ENCODE measurements at places on chromosomes 6 and 20. TPM values are rescaled to one million over a fixed set of nuclear protein-coding genes. Genes with fewer than 3 reads are reported as not detected.

DNA sequence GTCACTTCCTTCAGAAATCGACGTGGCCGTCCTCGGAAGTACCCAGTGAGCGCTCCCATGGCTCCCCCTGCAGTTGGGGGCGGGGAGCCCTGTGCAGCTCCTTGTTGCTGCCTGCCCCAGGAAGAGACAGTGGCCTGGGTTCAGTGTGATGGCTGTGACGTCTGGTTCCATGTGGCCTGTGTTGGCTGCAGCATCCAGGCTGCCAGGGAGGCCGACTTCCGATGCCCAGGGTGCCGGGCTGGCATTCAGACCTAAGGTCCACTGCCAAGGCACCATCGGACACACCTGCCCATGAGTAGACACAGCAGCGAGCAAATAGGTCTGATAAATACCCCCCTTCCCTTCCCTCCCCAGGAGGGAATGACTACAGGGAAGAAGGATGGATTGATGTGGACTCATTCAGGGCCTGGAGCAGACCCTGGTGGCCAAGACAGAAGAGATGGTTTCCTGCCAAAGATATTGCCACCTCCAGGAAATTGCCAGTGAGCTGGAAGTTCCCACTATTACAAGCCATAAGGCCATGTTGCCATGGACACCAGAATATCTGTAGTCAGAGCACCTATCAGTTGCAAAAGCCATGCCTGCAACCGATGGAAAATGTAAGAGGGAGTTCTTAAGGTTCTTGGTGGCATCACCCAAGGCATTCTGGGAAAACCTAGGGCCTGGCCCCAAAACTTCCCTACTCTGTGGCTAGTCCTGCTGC lies 4.2 kb downstream of the TCF19 start:
- DNase-seq: no peak

GRCh38 chr6:40774932-40775331 lies 187.8 kb upstream of the LRFN2 start:
- DNase-seq: no peak

COX7A2 gene
- total RNA-seq: 224 TPM

JPH2 gene
- total RNA-seq: 145 TPM

GRCh38 chr20:43458422-43458924 lies 777 bp downstream of the SRSF6 start:
- DNase-seq: no peak

GRCh38 chr20:45039475-45039820 lies 61.5 kb downstream of the KCNS1 start:
- DNase-seq: no peak

GRCh38 chr20:34403908-34404307 lies 40.8 kb downstream of the ITCH start:
- no peak for DNase-seq

DNA sequence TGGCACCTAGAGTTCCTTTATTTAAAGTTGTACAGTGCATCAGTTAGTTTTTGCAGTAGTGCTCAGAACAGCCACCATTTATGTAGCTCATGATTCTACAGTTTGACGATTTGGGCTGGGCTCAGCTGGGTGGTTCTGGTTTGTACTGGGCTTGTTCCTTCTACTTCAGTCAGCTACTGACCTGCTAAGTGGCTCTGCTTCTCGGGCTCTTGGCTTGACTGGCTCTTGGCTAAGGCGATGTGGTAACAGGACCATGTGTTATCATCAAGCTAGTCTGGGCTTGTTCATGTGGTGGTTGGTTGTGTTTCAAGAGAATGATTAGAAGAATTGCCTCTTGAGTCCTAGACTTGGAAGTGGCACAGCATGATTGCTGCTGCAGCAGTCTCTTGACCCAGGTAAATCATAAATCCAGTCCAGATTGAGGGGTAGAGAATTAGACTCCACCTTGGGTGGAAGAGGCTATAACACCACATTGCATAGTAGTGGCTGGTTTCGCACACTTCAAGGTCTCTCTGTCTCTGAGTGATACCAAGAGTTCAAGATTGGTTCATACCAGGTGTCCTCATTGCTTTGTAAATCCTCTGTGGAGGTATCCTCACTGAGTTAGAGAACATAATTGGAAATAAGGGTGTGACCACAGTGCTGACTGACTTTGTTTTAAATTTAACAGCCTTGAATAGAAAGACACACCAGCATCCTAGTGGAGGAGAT lies 253.0 kb downstream of the ARID1B start:
- DNase-seq: no peak

GRCh38 chr6:4819706-4820283 lies 43.6 kb downstream of the CDYL start:
- DNase-seq: no peak

GTSF1L gene
- not detected for total RNA-seq

DNA sequence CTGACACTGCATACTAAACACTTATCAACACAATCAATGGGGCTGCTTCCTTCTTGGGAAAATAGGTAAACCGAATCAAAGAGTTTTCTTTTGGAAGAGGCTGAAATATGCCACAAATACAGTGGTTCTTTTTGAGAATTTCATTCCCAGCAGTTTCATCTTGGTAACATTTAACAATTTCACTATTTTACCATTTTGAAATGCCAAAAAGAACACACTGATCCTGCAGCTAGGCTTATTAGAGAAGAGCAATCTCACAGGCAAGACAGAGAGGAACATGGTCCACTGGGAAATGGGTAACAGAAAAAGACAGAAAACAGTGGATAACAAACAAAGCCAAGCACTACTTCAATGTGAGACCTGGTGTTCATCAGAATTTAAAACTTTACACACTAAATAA lies 2.5 kb downstream of the CNR1 start:
- DNase-seq: no peak

DNA sequence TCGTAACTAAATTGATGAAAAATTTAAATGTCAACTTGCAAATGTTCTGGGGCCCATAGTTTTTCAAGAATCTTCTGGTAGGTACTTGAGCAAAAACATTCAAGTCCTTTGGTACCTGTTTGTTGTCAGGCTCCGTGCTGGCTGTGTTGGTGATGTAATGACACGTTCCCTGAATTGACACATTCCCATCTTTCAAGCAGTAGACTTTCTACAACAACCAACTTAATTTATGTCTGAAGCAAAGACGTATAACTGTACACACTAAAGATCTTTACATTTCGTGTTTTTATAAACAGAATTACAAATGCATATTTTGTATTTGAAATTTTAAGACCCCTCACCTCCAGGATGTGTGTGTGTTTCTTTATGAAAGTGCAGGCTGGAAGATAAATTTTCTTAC lies 49.5 kb downstream of the NCOA3 start:
- no peak for DNase-seq

GRCh38 chr6:79813854-79814709 lies 133.3 kb downstream of the ELOVL4 start:
- DNase-seq: peak; percentile 50

GSTA3 gene
- total RNA-seq: not detected

DNA sequence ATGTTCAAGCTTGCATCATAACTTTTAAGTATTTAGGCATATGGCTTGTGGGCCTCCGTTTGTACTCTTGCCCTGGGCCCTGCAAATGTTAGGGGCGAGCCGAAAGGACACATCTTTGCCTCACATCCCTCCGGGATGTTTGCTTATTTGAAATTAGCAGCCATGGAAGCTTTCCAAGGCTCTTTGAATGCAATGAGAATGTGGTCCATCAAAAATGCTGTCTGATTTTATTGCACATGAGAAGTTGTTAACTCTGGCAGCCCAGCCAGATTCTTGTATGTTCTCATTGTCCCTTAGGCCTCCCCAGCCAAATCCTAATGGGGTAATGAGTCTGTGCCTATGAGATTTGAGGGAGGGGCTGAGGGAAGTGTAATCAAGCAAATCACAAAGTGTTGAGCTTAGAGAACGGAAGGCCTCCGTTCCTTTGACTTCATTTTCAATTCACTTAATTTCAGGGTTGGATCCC lies 261.2 kb upstream of the MARCKS start:
- DNase-seq: no peak

DNA sequence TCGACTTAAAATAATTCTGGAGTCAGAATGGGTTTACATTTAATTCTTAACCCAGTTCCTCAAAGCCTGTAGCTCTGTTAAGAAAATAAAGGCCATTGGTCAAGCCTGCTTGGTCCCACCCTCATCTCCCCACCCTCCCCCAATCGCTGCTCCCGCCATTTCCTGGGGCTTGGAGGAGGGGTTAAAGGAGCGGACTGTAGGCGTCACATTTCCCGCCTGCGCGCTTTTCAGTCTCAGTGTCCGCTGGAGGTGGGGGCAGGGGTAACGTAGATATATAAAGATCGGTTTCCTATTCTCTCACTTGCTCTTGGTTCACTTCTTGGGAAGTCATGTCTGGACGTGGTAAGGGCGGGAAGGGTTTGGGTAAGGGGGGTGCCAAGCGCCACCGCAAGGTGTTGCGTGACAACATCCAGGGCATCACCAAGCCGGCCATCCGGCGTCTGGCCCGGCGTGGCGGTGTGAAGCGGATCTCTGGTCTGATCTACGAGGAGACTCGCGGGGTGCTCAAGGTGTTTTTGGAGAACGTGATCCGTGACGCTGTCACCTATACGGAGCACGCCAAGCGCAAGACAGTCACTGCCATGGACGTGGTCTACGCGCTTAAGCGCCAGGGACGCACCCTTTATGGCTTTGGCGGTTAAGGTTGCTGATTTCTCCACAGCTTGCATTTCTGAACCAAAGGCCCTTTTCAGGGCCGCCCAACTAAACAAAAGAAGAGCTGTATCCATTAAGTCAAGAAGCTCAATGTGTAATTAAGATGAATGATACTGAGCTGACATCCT lies 58.9 kb downstream of the TRIM38 start:
- peak; percentile 86 for DNase-seq

DNA sequence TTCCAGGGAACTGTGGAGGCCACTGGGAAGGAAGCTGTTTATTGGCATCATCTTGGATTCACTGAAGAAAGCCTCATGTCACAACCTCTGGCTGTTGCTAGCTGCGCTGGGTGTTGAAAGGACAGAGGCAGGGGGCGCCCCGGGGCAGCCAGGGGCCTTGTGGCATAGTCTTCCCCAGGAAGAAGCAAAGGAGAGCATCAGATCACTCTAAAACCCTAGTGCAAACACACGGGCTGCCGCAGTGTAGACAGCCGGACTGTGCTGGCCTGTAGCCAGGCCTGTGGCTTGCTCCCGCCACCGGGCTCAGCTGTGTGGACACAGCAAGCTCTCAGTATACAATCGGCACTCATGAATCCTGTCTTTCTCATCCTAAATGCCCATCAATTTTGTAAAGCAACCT lies 23.8 kb upstream of the SMOC2 start:
- no peak for DNase-seq

GRCh38 chr6:57190140-57190539 lies 18.0 kb downstream of the BAG2 start:
- no peak for DNase-seq

DNA sequence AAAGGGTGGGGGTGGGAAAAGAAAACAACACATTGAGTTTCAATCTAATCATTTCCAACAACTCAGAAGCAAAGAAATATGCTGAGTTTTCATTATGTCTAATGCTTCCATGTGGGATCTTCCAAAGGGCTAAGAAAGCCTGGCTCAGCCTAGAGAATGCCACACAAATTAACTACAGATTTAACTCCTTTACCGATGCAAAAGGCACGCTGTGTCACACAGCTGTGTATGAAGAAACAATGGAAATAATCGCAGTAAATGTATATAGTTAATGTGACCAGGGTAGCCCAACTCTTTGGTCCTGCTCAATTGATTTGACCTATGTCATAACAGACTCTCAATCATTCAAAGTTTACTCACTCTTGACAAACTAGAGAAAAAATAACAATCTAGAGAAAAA lies 17.8 kb downstream of the B4GALT5 start:
- no peak for DNase-seq

ERVFRD-1 gene
- 0.06 TPM for total RNA-seq

GRCh38 chr6:63573899-63574553 lies 1.7 kb downstream of the LOC128125822 start:
- DNase-seq: no peak

GRCh38 chr6:123333000-123333756 lies 303.6 kb downstream of the TRDN start:
- DNase-seq: no peak

DNA sequence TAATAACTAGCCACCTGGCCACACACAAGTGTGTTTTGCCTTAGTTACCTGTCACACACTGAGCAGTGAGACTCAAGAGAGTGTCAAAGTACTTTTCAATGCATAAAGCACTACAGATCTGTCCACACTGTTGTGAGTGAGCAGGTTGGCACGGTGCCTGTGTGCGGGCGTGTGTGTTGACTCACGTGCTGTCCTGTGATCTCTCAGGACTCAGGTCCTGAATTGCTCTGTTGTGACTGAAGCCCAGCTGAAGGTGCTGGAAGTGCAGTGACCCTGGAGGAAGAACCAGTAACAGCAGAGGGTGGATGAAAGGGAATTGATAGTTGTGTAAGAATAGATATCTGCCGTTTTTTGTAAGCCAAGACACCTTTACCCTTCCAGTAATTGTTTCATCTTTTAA lies 18.3 kb downstream of the SLC16A10 start:
- DNase-seq: peak; percentile 81

- DNase-seq: no peak
Measured at GRCh38 chr6:38213251-38213658, 393.7 kb downstream of the ZFAND3 start.

GRCh38 chr20:6265204-6265904 lies 142.5 kb upstream of the FERMT1 start:
- no peak for DNase-seq

DNA sequence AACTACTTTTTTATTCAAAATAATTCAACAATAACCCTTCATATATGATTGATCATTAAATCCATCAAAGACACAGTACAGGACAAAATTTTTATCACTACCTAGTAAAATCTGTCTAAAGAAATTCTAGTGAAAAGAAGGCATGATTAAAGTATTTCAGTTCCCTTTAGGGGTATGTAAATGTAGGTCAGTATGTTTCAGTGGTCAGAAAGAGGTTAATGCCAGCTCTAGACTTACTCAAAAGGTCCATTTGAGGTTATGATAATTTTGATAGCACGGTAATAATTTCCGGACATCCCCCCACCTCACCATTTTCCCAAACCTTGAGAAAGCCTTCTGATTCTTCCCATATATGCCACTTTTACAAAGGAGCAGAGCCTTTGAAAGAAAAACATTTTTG lies 193.5 kb upstream of the ID4 start:
- DNase-seq: no peak
